Stimulated activated CD4-positive, alpha-beta T cell treated with anti-CD3 and anti-CD28 coated beads, Interleukin-2, amount 100 ng/mL, for 4 hours (primary cell): ENCODE measurements at places on chromosomes 3 and 15.

- no peak for DNase-seq
Measured at GRCh38 chr15:83498374-83498773, 51.2 kb downstream of the SH3GL3 start.

DNA sequence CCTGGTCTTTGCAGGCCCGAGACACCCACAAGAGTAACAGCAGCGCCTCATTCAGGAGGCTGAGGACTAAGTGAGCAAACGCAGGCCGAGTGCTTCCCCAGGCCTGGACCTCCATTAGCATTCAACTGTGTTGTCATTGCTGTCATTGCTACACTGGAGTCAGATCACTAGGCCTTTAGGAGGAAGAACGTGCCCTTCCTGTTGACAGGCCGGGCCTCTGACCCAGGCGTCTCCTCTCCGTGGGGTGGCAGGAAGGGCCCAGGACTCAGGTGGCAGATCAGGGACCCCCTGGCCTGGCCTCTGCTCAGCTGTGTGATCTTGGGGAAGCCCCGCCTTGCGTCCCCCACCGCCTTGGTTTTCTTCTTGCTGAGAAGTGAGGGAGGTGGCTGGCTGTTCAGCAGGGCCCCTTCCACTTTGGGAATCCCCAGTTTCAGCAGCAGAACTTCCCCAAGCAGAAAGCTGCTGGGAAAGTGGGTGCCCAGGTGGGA, 19.1 kb downstream of the ZDHHC19 start:
- no peak for DNase-seq

- no peak for DNase-seq
Measured at GRCh38 chr3:38574411-38575278, 74.8 kb downstream of the SCN5A start.

GRCh38 chr3:17054982-17055343, 170.2 kb downstream of the PLCL2 start:
- no peak for DNase-seq

DNA sequence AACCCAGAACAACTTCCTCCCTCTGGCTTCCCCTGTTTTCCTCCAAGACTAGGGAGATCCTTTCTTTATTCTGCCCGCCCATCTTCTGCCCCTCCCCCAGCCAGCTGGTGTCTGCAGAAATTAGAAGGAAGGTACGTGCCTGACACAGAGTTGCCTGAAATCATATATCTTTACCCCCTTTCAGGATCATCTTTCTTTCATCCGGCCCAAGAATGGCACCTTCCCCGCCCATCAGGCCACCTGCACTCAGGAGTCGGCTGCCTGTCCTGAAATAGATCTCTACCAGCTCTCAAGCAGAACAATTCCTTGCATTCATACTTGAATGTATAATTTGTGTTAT, 133.7 kb downstream of the VGLL4 start:
- DNase-seq: no peak

- DNase-seq: no peak
Measured at GRCh38 chr3:152375546-152375945, 106.8 kb downstream of the MBNL1 start.

DNA sequence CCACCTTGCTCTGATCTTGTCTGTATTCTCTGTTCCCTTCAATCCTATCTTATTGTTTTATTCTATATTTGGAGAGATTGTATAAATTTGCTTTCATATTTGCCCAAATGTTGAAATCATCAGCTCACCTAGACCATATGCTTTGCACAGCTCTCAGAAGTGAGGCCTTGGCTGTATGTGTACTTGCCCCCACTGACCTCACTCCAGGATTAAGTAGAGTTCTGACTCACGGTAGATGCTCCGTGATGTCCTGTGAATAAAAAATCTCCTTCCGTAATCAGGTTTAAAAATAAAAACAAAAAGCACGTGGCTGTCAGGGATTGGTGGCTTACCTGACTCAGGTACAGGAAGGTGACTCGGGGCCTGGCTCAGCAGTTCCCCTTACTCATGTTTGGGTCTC, 162.2 kb downstream of the RYR3 start:
- DNase-seq: no peak

DNA sequence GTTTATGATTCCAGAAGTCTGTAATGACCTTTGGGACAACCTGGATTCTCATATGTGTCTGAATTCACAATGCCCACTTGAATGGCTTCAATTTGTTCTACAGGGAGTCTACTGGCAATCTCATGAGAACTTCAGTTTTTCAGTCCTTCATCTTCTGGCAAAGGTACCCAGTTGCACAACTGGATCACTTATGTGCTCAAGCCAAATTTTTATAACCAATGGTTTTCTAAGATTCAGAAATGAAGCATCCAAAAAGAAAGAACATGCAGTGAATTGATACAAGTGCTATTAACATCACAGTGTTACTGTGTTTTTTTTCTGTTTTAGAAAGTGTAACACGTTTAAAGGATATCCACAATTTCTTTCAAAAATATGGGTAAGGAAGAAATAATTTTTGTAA, at the start of gene OR5H14:
OR5H14 (plus strand) TSS at position 301 of the 400 bp plus-strand sequence. CDS start 1,907 bp downstream, outside the sequence.
- no peak for DNase-seq

DNA sequence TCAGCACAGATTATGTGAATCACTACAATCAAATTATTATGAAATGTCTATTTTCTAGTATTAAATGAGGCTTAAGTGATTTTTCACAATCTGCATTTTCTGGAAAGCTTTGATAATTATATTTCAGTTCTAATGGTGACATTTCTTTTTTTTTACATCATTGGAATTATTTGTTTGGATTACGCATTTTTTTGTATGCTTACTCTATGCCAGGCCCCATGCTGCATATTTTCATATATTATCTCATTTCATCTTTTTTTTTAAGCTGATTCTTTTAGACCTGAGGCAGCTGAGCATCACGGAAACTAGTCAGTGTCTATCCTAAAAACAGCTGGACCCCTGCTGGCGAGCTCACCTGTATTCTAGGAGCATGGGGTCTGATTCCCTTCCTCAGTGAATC, 31.1 kb downstream of the SLCO3A1 start:
- no peak for DNase-seq

DNA sequence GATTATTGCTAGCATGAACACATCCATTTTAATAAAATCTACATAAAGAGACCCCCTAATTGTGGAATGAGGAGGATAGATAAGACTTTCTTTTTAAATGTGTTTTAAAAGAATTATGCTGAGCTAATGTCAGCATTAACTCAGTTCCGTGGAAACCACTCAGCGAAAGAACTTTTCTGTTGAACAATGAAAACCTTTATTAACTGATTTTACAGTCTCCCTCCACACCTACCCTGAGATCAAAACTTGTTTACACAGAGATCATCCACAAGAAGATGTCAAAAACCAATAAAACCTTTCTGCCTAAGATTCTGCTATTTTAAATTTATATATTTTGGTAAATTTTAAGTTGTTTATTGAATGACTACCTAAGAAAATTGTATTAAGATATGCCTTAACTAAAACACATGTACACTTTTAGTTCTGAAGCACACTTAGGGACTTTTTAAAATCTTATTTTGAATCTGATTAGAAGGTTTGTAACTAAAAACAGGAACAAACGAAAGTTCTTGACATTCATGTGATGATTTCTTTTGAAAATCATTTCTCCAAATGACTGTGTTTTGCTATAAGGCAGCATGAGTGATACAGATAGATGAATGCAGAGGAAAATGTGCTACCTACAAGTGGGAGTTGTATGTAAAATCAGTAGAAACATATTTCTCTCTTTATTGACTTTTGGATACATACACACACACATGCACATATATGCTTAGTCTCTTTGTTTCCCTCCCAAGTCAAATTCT, 369.0 kb downstream of the UNC13C start:
- DNase-seq: no peak

DNA sequence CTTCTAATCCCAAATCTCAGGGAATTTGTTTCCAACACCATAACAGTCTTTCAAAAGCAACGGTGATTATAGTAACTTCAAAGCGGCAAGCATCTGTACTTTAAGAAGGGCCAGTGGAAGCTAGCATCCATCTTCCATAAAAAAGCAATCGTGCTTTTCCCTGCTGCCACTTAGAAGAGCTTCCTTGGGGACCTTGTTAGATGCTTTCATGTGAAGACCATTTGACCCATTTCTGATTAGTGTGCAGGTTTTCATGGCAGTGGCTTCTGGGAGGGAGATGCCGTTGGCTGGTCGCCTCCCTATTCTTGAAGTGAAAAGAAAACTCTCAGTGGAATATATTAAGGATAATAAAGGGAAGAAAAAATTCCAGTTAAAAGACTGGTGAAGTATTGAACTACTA, 354.1 kb downstream of the ROBO2 start:
- DNase-seq: no peak

DNA sequence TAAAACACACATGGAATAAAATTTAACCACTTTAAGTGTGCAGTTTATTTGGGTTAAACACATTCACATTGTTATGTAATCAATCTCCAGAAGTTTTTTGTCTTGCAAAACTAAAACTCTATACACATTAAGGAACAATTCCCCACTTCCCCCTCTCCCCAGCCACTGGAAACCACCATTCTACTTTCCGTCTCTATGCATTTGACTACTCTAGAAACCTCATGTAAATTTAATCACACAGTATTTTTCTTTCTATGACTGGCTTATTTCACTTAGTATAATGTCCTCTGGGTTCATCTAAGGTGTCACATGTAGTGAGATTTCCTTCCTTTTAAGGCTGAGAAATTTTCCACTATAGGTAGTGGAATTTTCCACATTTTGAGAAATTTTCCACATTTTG, 568.7 kb upstream of the UBE2E2 start:
- no peak for DNase-seq

DNA sequence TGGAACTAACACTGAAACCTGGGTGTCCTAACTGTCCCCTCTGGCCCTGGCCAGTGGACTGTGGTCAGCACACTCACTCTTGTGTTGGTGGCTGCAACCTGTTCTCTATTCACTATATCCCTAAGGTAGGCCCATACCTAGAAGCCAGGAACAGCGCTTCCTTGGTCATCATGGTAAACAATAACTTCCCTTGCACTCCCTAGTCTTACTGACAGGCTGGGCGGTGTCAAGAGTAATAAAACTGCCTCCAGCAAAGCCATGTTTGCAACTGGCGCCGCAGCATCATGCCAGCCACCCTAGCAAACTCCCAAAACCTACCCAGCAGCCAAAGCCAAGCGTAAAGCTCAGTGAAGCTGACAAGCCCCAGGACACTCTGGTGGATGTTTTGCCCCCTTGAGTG, 63.1 kb upstream of the TSEN2 start:
- no peak for DNase-seq

DNA sequence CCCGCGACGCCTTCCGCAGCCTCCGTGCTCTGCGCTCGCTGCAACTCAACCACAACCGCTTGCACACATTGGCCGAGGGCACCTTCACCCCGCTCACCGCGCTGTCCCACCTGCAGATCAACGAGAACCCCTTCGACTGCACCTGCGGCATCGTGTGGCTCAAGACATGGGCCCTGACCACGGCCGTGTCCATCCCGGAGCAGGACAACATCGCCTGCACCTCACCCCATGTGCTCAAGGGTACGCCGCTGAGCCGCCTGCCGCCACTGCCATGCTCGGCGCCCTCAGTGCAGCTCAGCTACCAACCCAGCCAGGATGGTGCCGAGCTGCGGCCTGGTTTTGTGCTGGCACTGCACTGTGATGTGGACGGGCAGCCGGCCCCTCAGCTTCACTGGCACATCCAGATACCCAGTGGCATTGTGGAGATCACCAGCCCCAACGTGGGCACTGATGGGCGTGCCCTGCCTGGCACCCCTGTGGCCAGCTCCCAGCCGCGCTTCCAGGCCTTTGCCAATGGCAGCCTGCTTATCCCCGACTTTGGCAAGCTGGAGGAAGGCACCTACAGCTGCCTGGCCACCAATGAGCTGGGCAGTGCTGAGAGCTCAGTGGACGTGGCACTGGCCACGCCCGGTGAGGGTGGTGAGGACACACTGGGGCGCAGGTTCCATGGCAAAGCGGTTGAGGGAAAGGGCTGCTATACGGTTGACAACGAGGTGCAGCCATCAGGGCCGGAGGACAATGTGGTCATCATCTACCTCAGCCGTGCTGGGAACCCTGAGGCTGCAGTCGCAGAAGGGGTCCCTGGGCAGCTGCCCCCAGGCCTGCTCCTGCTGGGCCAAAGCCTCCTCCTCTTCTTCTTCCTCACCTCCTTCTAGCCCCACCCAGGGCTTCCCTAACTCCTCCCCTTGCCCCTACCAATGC, 2.0 kb downstream of the ISLR start:
- no peak for DNase-seq

DNA sequence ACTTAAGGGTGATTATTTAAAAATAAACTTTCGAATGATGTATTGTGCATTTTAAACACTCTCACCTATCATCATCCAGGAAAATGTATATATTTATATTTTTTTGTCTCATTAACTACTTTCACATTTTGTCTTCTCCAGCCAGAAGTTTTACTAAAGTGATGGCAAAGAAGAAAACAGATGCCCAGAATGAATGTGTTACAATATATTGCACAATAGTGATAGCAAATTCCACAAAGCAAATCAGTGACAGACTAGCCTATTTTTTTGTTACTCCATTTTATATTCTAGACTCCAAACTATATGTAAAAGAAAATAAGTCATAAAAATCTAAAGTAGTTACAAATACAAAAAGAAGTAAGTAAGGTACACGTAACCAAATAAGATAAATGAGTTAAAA, 414.7 kb downstream of the EPHA3 start:
- DNase-seq: no peak

DNA sequence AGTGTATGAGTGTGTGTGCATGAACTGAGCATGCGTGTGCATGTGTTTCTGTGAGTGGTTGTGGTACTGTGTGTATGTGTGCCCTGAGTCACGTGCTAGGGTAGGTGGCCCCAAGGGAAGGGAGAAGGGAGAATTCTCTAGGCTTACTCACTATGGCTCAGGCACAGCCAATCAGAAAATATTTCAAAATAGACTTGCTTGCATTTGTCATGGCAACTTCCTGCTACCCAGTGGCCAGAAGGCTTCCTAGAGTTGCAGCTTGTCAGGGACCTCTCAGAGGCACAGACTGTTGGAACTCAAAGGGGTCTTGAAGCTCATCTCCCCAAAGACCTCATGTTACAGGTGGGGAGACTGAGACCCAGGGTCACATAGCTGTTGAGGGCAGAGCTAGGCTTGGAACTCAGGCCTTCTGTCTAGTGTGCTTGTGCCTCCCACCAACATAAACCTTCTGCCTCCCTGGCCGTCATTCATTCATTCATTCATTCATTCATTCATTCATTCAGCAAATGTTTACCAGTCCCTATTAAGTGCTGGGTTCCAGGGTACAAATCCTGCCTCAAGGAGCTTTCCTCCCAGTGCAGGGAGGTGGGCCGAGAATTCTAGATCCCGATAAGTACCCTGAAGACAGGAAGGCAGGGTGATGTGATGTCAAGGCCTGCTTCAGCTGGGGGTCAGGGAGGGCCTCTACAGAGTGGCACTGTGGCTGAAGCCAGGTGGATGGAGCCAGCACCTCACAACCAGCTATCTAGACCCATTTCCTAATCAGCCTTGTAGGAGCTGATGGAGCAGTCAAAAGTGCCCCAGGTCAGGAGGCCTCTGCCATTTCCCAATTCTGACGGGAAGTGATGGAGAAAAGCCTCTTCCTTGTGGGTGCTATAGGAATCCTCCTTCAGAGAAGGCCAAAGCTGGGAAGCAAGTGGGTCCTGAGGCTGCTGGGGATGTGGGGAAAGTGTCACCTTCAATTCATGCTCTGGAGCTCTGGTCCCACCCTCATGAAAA, 10.9 kb upstream of the RFT1 start:
- DNase-seq: no peak

GRCh38 chr3:40317061-40317855, 7.8 kb downstream of the EIF1B start:
- peak; percentile 31 for DNase-seq
